Cortex of kidney (tissue), 1 donor: ENCODE measurements at places on chromosomes 1 and 21.

DNA sequence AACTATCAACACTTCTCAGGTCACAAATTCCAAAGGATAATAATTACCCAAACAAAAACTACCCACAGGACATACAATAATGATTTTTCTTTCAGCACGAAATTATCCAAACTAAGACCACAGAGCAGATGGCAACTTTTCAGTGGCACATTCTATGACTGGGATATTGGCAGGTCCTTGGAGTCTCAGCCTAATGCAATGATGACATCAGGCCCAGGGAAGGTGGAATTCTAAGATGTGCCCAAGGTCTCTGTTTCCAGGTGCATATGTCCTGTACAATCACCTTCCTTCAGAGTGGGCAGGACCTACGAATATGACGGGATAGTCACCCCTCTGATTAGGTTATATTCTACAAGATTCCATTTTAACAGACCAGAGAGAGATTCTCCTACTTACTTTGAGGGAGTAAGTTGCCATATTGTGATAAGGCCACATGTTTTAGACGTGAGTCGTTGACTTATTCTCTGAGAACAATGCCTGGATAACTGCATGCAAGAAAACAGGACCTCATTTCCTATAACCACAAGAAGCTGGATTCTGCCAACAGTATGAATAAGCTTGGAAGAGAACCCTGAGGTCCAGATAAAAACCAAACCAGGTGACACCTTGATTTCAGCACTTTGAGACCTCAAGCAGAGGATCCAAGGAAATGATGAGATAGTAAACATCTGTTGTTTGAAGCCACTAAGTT is 69.9 kb downstream of the ZC3H11B start:
- DNase-seq, result no peak

GRCh38 chr1:59043796-59044195 is 253.1 kb upstream of the FGGY start:
- no peak for DNase-seq

GRCh38 chr1:224644553-224645154 is 28.5 kb downstream of the CNIH3 start:
- no peak for DNase-seq

DNA sequence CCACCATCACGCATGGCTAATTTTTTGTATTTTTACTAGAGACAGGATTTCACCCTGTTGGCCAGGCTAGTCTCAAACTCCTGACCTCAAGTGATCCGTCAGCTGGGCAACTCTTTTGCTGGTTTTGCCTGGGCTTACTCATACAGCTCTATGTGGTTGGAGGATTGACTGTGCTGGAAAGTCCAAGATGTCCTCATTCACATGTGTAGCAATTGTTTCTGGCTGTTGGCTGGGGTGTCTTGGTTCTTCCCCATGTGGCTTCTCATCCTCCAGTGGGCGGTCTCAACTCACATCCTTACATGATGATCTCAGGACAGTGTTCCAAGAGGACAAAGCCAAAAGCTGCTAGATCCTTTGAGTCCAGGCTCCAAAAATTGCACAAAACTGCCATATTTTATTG is 53.3 kb downstream of the TEX35 start:
- DNase-seq, result no peak

GRCh38 chr1:211133393-211133835 is 534 bp downstream of the KCNH1 start:
- no peak for DNase-seq

DNA sequence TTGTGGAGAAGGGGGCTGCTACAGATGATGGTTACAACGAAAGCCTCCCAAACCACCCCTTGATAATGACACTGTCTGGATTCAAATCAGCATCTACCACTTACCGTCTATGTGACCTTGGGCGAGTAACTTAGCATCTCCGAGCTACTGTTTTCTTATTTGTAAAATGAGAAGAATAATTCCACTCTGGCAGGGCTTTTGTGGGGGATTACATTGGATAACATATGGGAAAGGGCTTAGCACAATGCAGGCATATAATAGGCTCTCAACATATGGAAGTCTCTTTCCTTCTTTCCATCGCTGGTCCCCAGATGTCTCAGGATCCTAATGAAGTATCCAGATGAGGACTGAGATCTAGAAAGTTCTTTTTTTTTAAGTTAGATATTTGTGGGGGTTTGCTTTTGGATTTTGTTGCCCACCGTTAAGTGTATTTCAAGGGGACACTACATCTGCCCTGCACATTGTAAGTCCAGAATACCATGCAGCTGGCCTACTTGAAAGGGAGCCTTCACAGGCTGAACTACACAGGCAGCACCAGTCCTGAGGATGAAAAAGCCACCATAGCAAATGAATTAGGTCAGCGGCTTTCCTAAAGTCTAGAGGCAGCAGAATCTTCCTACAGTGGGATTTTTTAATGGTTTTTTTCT is 172.2 kb upstream of the IRF2BP2 start:
- no peak for DNase-seq

DNA sequence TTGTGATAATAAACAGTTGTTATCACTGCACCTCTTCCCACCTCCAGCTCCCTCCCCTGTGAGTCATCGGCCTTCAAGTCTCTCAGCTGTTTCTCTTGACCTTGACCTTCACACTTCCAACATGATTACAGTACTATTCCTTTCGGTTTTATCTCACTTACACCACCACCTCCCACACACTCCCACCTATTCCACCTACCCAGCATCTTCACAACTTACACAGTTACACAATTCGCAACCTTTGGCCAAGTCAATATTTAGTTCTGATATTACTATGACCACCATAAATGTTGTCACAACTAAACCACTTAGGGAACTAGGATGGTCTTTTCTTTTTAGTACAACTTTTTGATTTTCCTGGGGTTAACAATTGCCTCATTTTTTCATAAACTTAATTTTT is 60.2 kb downstream of the RIPK4 start:
- no peak for DNase-seq

- DNase-seq, result no peak
Observed at GRCh38 chr1:45574105-45574626, 9.7 kb upstream of the NASP start.

- DNase-seq, result no peak
Observed at GRCh38 chr1:98276514-98276913, 355.7 kb upstream of the DPYD start.

- no peak for DNase-seq
Observed at GRCh38 chr21:36565540-36565939, 85.6 kb upstream of the CLDN14 start.

DNA sequence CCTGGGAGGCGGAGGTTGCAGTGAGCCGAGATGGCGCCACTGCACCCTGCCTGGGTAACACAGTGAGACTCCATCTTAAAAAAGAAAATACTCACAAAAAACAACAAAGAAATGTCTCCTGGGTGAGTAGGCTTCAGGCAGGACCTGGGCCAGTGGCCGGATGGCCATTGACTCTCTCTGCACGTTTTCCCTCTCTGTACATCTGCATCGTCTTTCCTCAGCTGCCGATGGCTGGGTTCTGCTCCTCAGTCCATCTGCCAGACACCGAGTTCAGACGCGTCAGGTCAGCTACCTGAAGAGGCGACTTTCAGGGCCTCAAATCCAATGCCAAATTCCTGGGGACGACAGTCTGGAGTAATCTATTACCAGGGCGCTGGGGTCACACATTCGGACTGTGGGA is 199.3 kb downstream of the CAMTA1 start:
- DNase-seq, result no peak

- DNase-seq, result no peak
Observed at GRCh38 chr1:10962483-10962882, 50.0 kb upstream of the TARDBP start.

DNA sequence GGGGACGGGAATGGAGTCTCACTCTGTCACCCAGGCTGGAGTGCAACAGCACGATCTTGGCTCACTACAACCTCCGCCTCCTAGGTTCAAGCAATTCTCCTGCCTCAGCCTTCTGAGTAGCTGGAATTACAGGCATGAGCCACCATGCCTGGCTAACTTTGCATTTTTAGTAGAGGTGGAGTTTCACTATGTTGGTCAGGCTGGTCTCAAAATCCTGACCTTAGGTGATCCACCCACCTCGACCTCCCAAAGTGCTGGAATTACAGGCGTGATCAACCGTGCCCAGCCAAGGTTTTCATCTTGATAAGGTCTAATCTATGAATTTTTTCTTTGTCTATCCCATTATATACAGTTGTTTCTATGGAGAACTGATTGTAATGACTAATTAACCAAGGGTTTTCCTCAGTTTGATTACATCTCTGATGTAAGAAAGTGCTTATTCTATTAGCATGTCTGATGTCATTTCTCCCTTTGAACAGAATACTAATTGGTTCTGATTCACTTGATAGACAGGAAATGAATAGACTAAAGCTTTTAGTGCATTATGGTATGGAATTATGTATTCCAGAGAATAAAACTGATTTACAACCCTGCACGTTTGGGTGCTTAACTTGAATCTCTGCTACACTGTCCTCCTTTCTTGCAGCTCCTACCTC is 11.9 kb downstream of the PACC1 start:
- DNase-seq, result no peak

- no peak for DNase-seq
Observed at GRCh38 chr1:89896105-89896942, 75.5 kb downstream of the LRRC8D start.

GRCh38 chr21:39881661-39882060 is 14.4 kb downstream of the PCP4 start:
- no peak for DNase-seq

DNA sequence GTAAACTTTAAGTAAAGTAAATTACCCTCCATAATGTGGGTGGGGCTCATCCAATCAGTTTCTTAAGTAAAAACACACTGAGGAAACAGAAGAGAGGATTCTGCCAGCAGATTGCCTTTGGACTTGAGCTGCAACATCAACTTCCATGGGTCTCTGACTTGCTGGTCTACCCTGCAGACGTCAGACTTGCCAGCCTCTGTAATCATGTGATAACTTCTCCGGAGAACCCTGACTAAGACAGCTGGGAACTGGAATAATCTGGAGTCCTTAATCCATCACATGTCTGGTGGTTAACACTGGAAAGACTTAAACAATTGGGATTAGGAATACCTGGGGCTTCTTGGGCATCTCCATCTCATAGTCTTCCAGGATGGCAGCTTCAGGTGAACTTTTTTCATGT is 13.2 kb upstream of the CEP350 start:
- no peak for DNase-seq

DNA sequence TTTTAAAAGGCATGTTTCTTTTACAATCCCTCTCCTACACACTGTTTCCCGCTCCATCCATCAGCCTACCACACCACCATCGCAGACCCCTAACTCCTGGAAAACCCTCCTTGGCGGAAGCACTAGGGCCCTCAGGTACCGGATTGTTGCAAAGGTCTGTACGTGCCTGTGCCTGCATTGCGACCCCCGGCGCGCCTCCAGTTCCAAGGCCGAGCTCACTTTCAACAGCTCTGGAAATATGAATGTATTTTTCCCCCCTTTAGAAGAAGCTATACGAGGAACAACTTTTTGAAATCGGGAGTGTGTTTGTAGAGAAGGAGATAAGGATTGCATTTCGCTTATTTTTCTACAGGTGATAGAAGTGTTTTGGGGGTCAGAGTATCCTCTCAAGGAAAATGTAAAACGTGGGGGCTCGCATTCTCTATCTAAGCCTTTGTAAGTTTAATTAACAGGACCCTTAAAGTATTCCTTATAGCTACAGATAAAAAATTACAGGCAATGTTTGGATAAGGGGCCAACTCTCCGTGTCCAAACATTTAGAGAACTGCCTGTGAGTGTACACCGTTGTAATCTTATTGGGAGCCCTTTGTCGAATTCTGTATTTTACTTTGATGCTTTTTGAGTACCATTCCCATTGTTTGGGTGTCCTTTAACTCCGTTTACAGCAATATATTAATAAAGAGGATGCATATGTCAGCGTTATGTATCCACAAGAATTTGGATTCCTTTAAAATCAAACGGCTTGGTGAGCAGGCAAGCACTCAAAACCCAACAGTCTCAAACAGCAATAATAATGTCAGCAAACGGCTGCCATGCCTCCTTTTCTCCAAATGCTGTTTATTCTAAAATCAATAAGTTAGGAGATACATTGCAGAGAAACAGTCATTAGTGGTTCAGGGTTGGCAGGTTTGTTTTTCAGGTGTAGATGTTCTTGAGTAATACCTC is 5.9 kb downstream of the PRRX1 start:
- DNase-seq, result no peak

GRCh38 chr1:116806245-116806644 is 52.0 kb downstream of the CD2 start:
- DNase-seq, result no peak

DNA sequence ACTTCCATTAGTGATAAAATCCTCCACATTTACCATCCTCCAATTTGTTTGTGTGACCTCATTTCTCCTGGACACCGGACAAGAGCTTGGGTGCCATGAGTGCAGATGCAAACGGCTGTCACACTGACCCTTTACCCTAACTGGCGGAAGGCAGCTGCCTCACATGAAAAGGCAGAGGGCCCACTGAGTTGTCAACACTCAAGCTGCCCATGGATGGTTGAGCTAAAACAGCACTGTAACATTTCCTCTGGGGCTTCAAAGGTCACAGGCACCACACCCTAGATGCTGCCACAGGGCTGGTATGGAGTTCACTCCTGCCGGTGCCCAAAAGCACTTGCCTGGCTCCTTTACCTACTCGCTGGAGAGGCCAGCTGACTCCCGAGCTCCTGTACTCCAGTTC is 653.4 kb downstream of the KCNT2 start:
- no peak for DNase-seq

DNA sequence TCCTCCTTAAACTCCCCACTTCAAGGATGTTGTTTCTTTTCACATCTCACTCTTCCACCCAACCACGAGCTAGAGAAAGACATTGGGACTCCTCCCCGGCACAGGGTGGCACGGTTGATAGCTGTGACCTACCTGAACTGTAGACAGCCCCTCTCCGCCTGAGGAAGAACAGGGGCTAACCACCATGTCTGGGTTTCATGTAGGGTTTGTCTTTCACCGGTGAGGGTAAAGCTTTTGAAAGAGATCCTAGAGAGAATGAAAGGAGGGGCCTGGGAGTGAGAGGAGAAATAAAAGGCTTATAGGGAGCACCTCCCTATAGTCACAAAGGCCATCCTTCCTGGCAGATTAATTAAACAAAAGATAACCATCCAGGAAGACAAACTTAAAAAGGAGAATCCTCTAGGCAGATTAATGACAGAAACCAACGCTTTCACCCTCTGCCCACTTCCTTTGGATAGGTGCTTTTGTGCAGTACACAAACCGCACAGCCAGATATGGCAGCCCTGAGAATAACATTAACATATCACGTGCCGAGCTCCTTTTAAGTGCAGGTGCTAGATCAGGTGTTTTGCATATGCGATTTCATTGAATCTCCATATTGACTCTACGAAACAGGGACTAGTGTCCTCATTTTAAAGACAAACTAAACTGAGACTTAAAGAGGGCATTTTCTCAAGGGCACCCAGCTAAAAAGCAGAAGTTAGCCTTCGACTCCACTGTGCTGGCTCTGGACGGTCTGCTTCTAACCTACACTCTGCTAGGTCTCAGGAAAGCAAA is 178.1 kb upstream of the RUNX1 start:
- no peak for DNase-seq

GRCh38 chr1:20685741-20686140 is 24.6 kb upstream of the DDOST start:
- no peak for DNase-seq

DNA sequence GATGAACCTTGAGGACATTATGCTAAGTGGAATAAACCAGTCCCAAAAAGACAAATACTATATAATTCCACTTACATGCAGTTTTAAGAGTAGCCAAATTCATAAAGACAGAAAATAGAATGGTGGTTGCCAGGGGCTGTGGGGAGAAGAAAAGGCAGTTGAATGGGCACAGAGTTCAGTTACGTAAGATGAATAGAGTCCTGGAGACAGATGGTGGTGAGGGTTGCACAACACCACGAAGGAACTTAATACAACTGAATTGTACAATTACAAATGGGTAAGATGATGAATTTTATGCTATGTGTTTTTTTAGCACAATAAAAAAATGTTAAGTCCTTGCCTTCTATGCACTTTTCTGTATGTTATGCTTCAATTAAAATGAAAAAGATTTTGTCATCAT is 66.6 kb downstream of the CD34 start:
- DNase-seq, result no peak
